HuH-7.5 (cell line): ENCODE measurements at places on chromosomes 6 and 20.

DNA sequence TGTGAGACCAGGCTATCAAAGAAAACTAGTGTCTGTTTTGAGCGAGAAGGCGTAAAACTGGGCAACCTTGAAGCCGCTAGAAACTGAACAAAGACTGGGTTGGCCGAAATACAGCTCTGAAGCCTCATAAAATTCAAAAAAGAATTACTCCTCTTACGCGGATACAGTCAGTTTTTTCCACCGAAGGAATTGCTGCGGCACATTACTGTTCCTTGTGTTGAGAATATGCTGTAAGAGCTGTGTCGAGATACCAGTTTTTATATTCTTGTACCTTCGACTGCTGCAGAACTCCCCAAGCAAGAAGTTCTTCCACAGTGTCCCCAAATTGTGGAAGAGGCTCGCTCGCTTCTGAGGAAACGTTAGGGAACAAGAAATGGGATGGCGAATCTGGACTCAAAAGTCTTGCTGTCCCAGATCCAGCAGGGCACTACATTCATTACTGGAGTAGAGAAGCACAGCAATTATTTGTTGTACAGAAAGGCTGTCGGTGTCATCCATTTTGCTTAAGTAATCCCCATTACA, 523 bp upstream of the COX7A2 start:
- no peak for DNase-seq

- DNase-seq, result no peak
These were observed 113.6 kb upstream of the ZFP64 start for GRCh38 chr20:52305024-52305645.

- no peak for DNase-seq
These were observed 38.1 kb upstream of the ISM1 start for GRCh38 chr20:13183005-13183404.

GRCh38 chr20:23856736-23857135, 22.8 kb downstream of the CST5 start:
- DNase-seq, result no peak

DNA sequence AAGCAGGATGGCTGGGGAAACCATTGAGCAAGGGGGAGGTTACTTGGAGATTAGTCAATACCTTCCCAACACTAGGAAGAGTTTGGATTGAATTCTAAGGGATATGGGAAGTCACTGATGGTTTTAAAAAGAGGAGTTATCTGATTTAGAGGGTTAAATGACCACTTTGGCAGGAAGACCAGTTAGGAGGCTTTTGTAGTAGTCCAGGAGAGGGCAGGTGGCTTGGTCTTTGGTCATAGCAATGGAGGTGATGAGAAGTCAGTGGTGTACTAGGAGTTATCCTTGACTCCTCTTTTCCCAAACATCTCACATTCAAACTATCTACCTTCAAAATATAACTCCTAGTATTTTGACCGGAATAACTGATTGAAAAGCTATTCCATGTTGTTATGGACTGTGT, 644.1 kb downstream of the UTRN start:
- no peak for DNase-seq

DNA sequence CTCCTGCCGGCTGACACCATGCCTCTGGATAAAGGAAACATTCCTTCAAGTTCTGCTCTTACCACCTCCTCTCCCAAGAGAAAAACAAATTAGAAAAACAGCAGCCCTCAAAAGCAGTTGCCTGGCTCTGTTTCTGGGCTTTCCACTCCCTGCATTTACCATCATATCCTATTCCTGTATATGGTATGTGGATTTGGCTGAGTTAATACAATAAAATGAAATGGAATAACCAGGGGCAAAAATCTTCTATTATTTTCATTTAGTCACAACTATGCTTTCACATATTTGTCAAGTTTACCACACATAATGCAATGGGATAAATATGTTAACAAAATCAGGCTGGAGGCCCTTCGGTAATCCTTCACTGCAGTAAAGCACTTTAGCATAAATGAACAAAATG, 34.3 kb downstream of the COL12A1 start:
- no peak for DNase-seq

DNA sequence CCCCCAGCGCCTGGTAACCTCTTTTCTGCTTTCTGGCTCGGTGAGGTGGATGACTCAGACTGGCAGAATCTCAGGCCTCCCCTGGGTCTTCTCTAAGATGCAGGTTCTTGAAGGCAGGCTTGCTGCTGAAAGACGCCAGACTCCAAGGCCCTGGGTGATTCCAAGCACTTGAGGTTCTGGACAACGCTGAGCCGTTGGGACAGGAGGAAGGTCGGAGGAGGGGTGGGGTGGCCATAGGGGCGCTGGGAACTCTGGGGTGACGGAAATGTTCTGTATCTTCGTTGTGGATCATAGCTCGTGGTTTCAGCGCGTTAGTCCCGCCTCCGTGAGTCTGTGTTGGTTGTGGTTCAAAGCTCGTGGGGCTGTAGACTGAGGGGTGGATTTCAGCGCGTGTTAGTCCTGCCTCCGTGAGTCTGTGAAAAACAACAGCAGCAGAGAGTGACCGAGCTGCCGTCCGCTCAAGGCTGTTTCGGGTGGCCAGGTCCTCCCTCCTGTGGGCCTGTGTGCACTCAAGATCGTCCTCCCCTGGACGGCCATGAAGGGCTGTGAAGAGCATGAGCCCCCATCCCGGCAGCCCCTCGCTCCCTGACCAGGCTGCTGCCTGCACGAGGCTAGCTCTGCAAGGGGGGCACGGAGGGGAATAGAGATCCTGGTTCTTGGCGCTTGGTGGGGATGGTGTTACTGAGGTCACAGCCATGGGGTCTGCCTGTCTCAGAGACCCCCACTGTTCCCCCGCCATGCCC, 7.7 kb downstream of the NTSR1 start:
- no peak for DNase-seq

DNA sequence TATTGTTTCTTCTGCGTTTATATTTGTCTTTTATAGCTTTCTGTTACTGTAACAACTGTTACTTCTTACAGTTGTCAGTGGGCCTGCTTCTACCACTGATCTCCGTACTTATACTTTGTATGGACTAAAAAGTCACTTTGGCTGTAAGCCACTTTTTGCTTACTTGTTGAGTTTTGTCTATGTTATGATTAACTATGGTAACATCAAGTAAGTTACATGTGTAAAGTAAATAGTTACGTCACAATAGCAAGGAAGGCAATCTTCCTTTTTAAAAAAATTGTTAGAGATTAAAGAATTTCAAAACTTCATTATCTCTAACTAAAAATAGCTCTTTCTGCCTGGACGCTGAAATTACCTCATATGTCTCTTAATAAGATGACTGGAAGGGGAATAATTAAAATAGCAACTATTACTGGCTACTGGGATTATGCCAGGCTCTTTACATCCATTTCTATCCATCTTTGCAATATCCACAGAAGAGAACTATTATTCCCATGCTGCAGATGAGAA, 10.9 kb downstream of the TFB1M start:
- no peak for DNase-seq

- DNase-seq, result peak; percentile 55
These were observed 38.5 kb downstream of the TBC1D7 start for GRCh38 chr6:13289789-13290318.

- DNase-seq, result no peak
These were observed 4.3 kb downstream of the KHDC1 start for GRCh38 chr6:73258721-73259120.

GRCh38 chr6:135043846-135044245, 10.8 kb downstream of the HBS1L start:
- DNase-seq, result no peak

GRCh38 chr20:10864076-10864672, 190.4 kb upstream of the JAG1 start:
- no peak for DNase-seq

DNA sequence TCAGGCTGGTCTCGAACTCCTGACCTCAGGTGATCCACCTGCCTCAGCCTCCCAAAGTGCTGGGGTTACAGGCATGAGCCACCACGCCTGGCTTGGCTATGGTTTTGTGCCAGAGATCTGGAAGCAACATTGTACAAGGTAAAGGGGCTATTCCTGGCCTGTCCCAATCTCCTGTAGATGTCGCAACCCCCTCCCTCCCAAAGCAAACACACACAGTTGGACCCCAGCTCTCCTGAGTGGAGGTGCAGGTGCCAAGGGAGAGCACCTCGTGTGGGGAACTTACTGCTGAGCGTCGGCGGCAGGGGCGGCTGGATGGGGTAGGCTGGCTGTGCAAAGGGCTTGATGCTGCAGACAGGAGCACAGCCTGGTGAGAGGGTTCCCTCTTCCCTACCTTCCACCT, 8.8 kb downstream of the RPL10A start:
- DNase-seq, result no peak

GRCh38 chr6:162478192-162478671, 249.3 kb downstream of the PRKN start:
- no peak for DNase-seq

DNA sequence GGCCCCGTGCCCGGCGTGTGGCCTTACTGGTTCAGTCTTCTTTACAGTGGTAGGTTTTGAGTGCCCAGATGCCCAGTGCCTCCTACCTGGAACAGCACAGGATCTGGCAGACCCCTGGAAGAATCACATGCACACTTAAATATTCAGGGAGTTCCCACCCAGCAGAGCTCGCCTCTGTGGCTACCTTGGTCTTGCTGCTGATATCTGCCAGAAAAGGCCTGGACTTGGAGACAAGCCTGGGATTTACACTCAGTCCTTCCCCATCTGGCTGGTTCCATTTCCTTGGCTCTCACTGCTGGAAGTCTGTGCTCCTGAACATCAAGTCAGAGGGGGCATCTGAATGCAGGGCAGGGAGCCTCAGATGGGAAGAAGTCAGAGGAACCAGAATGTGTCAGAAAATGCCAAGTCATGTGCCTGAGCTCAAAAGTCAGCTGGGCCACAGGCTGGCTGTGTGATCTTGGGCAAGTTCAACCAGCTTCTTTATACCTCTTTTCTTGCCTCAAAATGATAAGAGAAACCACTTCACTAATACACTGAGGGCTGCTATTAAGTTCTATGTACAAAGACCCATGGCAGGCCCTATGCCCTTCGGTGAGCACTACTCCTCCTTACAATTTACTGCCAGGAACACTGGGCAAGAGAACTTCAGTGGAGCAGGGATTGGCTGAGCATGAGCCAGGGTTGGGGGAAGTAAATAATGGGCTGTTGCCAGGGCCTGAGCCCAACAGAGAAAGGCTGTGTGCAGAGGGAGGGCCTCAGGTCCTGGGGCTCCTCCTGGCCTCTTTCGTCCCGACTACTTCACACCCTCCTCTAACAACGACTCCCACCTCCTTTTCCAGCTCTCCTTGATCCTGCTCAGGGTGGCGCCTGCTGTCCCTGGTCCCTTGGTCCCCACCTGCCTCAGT, 158.1 kb upstream of the PROKR2 start:
- DNase-seq, result no peak

DNA sequence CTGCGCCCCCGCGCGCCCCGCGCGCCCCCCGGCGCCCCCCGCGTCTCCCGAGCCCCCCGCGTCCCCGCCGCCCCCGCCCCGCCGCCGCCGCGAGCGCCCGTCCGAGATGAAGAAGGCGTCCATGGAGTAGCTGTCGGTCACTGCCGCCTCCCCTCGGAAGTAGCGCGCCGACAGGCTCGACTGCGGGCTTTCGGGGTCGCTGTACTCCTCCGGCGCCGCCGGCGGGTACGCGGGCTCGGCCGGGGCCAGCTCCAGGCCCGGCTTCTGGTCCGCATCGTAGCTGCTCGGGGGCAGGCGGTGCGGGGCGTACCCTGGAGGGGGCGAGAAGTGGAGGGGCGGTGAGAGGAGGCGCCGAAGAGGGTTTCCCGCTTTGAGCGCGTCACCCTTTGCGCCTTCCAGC, 11.2 kb upstream of the SRXN1 start:
- no peak for DNase-seq
